Activated CD4-positive, alpha-beta T cell treated with anti-CD3 and anti-CD28 coated beads for 24 hours (primary cell): ENCODE measurements at places on chromosomes 16 and 17.
A peak's percentile ranks its signal among the peaks of the same experiment; 100 is the strongest.

DNA sequence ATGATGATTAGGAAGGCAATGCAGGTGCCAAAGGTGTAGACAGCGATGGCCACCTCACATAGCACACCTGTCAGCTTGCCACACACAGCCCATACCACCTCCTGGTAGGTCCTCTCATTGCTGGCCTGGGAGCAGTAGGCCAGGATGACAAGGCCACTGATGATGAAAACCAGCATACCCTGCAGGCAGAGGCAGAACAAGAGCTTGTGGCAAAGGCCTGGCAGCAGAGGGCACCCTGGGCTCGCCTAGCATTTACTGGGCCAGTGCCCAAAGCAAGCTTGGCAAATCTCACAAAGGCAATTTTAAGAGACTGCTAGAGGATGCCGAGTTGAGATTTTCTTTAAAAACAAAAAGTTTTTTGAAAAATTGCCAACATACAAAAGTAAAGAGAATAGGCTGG lies 5.9 kb downstream of the SLC38A7 start:
- no peak for DNase-seq

DNA sequence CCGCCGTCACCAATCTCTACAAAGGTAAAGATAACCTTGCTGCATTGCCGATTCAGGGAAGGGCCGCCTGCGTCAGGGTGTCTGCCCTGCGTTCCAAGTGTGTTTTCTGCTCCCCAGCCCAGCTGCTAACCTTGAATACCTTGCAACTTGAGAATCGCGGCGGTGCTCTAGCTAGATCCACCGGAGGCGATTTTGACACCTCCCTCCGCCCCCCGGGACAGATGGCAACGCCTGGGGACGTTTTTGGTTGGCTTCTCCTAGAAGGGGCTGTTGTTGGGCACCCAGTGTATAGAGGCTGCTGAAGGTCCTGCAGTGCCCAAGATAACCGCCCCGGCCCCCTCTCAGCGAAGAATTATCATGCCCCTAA lies 1.5 kb downstream of the HAPSTR1 start:
- DNase-seq: peak; percentile 13

GRCh38 chr16:68404736-68405345 lies 43.5 kb downstream of the SMPD3 start:
- no peak for DNase-seq

- no peak for DNase-seq
Measured at GRCh38 chr17:2735896-2736295, 13.6 kb downstream of the CCDC92B start.

- no peak for DNase-seq
Measured at GRCh38 chr16:86948046-86948445, 369.1 kb downstream of the C16orf95 start.

GRCh38 chr17:40472733-40473452 lies 28.5 kb downstream of the TNS4 start:
- no peak for DNase-seq

DNA sequence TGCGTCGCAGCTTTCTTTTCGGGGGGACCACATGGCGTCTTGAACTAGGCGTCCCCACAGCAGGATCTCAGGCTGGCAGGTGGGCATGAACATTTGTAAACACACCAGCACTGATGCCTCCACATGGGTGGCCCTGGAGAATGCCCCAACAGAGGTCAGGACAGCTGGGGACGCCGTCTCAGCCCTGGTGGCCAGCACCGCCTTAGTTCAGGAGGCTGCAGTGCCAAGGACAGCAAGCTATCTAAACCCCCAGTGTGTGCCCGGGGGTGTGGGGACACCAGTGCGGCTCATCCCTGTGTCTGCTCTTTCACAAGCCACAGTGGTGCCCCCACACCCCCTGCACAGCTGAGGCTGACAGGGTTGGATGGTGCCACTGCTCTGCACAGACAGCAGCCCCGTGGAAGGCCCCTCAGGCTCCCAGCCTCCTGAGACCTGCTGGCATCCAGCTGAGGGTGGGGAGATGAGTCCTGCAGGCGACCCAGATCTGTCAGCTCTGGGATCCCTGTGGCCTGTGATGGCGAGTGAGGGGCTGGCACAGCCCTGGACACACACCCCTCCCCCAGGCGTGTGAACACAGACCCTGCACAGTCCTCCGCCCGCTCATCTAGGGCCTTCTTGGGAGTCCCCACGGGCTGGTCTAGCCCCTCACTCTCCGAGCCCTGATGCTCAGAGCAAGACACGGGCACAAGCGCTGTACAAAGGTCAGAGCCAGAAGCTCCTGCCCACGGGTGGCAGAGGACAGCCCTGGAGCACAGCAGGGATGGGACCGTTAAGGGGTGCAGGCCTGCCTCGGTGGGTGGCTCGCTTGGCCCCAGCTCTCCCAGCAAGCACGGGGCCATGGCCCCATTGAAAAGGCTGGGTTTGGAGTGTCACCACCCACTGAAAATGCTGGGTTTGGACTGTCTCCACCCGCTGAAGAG lies 10.7 kb downstream of the FSCN2 start:
- no peak for DNase-seq

GRCh38 chr16:57260294-57260929 lies 15.4 kb downstream of the ARL2BP start:
- DNase-seq: no peak

GRCh38 chr17:19237389-19238166 lies 412 bp downstream of the EPN2 start:
- DNase-seq: peak; percentile 6

- no peak for DNase-seq
Measured at GRCh38 chr17:47806026-47806912, 15.3 kb downstream of the OSBPL7 start.

DNA sequence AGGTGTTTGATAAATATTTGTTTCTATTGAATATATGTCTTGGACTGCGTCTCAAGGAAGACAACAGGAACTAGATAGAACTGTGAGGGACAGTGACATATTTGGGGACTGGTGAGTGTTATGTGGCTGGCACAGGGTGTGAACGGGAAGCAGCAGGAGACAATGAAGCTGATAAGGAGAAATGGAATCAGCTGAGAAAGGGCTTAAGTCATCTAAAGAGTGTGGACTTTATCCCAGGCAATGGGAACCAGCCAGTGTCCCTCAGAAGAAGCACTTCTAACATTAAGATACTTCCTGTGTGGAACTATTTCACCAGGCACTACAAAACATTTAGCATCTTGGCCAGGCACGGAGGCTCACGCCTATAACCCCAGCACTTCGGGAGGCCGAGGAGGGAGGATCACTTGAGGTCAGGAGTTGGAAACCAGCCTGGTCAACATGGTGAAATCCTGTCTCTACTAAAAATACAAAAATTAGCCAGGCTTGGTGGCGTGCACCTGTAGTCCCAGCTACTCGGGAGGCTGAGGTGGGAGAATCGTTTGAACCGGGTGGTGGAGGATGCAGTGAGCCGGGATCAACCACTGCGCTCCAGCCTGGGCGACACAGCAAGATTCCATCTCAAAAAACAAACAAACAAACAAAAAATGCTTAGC lies 41.2 kb downstream of the ARHGAP17 start:
- no peak for DNase-seq

DNA sequence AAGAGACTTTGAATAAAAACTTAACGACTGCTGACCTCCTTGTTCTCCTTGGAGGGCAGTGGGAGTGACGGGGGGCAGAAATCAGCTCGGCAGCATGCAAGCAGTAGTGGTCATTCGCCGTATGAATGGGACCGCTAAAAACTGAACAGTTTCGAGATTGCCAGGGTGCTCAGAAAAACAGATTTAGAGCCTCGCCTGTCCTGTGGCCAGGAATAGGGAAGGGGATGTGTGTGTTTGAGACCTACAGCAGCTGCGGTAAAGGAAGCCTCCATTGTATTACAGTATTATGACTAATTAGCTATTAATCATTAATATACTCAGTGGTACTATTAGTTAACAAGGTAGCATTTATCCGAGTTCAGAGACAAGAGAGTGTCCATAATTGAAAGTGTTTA lies 670 bp upstream of the ZNF652 start:
- no peak for DNase-seq

DNA sequence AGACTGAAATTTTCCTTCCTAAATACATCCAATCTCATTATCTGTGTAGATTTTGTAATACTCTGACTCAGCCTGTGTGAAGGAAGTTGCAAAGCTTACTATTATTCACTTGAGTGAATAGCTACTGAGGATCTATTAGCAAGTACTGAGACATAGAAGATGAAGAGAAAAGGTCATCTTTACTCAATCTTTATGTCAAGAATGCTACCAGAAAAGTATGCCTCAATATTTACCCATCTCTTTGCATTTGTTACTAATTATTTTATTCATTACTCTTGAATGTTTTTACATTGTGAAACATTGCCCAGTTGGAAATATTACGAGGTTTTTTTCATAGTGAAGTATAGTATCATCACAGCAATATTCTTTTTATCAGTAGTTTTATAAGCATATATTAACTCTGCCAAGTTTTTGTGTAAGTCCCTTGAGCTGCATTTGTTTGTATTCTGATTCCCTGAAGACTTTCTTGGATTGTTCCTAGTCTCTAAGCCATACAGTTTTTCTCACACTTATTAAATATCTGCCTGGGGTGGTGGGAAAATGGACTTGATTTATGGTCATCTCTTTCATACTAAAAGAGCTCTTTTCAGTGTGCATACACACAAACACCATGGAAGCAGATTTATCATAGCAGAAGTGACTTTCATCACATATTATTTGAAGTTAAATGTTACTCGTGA lies 110.4 kb downstream of the MRTFB start:
- no peak for DNase-seq

GRCh38 chr17:80431246-80432195 lies 16.6 kb downstream of the ENDOV start:
- DNase-seq: no peak

DNA sequence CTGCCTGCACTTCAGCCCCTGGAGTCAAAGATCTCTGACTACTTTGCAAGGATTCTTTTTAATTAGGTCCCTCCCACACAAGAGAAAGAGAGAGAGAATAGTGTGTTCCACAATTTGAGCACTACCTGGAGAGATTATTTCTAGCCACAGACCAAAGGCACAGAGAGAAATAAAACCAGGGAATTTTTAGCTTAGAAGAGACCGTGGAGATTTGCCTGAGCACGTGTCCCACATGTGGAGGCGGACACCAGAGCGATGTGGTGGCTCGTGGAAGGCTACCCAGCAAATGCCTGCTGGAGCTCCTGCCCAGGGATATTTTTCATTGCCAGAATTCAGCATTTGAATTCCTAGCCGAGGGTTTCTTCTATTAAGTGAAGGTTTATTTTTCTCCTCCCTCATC lies 50.6 kb downstream of the MGAT5B start:
- no peak for DNase-seq

GRCh38 chr16:89717688-89718505 lies 2.8 kb downstream of the VPS9D1 start:
- DNase-seq: no peak

GRCh38 chr17:52686140-52686539 lies 527.6 kb upstream of the CA10 start:
- DNase-seq: no peak

DNA sequence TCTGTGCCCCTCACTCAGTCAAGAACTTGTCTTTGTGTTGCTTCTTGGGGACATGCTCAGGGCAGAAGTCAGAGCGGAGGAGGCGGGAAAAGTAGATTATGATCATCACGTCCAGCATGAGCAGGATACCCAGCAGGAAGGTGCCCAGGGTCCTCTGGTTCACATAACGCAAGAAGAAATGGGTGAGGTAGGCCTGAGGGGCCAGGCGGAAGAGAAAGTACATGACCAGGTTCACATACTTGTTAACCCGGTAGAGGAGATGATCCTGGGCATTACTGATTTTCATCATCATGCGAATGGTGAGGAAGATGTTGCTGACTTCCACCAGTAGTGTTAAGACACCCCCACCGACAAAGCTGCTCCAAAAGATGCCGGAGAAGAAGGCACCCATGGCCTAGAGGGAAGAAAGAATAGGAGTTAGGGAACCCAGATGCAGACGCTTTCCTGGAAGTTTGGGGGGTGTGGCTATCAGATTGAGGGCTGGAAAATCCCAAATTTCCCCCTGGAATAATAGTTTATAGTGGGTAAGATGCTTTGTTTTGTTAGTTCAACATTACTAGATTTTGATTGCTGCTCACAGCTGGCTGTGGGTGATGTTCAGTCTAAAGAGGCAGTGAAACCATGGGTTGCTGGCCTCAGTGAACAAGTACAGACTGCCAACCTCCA lies 1.4 kb downstream of the TLCD1 start:
- DNase-seq: peak; percentile 30

DNA sequence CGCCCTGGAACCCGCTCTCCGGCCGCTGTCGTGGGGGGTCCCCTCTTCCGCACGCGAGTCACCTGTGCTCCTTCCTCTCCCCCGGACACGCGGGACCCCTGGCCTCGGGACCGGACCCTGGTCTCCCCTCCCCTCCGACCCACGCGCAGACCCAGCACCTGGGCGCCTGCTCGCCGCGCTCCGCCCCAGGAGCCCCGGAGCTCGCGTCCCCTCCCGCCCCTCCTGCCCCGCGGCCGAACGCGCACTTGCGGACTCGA lies 762 bp downstream of the RAB40B start:
- no peak for DNase-seq

- no peak for DNase-seq
Measured at GRCh38 chr17:81183316-81183715, 17.3 kb upstream of the AATK start.

- DNase-seq: no peak
Measured at GRCh38 chr17:73151916-73152632, 12.7 kb upstream of the SSTR2 start.

DNA sequence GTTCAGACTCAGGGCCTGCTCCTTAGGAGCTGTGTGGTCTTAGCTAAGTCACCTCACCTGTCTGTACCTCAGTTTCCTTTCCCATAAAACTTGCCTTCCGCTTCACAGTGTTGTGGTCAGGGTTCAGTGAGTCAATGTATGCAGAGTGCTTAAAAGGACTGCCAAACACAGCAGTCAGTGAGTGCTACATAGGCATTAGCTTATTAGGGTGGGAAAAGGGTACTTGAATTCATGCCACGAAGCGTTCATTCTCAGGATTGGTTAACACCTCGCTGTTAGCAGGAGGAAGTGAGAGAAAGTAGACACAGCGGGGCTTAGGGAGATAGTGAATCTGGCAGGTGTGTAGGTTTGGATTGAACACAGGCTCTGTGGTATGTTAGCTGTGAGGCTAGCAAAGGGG lies 155.2 kb downstream of the SHISA9 start:
- no peak for DNase-seq

DNA sequence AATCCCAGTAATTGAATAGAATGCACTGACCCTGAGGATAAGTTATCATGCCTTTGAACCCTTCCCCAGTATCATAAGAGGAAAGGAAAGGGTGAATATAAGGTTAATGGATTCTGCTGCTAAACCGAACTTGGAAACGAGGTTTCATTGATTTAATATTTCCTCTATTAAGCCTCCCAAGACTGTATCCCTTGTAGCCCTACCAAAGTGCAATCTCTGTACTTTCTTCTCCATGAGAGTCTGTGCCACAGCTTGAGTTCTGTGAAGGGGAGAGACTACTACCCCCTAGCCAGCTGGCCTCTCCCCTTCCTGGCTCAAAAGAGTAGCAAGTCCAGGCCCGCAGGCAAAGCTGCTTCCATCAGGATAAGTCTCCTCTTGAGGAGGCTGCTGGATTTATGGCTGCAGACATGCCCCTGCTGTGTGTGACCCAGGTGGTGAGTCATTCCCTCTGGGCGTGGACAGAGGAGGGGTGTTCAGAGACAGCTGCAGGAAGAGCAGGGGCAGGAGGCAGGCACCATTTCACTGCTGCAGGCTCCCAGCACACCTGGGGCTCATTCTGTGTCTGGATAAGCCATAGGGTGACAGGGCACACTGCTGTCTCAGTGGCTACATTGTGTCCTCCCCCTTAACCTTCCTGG lies 58.4 kb downstream of the TOM1L2 start:
- peak; percentile 5 for DNase-seq

GRCh38 chr17:79338604-79339003 lies 264.0 kb downstream of the ENGASE start:
- DNase-seq: no peak
